ENCODE measurements at places on chromosomes 1 and 21.
A peak's percentile ranks its signal among the peaks of the same experiment; 100 is the strongest.

- peak; percentile 38 for DNase-seq
Measured at GRCh38 chr21:45405819-45406762, 1.1 kb downstream of the COL18A1 start.

- no peak for DNase-seq
Measured at GRCh38 chr1:34746785-34747637, 7.8 kb upstream of the GJB5 start.

DNA sequence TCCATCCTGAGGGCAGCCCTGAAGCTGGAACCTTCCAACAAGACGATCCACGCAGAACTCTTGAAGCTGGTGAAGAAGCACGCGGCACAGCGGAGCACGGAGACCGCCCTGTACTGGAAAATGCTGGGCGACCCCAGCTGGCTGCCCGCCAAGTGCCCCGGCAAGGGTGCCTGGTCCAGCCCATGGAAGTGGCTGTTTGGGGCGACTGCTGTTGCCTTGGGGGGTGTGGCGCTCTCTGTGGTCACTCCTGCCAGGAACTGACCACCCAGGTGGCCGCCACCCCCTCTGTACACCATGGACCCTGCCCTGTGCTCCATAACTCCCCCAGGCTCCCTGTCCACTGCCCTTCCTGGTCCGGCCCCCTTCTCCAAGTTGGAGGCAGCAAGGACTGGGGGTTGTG, 90.8 kb downstream of the PPP1R12B start:
- DNase-seq, result no peak

DNA sequence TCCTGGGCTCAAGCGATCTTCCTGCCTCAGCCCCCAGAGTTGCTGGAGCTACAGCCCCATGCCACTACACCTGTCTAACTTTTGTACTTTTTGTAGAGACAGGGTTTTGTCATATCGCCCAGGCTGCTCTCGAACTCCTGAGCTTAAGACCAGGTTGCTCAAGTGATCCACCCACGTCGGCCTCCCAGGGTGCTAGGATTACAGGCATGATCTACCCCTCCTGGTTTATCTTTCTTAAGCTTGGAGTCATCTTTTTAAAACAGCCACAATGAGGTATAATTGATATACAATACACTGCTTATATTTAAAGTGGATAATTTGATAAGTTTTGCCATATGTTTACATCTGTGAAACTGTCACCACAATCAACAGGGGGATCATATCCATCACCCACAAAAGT, 25.4 kb upstream of the WDR26 start:
- DNase-seq, result no peak

DNA sequence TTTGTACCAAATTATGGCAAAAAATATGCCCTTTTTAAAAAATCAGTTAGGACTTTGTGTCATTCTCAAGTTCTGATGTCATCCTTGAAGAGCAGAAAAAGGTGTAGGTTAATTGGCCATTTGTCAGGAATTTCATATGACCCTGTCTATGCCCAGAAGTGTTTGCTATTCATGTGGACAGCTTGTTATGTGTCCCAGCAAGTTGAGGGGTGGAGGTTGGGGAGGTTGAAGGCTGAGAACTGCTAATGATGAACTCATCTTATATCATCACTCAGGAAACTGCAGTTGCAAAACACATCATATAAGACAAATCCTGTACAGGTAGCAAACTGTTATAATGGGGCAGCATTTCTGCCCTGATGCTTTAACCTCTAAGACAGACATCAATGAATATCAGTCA, 106.5 kb downstream of the PHTF1 start:
- DNase-seq, result peak; percentile 89

- peak; percentile 21 for DNase-seq
Measured at GRCh38 chr1:77671836-77672235, 10.6 kb downstream of the ZZZ3 start.

DNA sequence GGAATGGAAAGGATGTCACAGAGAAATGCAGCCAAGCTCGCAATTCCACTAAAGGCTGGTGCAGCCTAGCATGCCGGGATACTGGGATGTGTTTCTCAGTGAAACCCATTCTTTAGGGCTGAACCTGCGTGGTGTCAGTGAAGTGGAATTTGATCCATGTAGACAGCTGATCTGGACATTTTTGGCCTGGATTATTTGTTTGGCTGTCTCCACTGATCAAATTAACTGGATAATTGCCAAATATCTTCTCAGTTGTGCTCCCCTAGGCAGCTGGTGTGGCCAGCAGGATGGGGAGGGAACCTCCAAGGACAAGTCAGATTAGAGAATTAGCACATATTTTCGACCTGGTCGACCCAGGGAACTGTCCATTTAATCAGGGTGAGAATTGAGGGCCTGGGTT, 318.4 kb downstream of the RPS6KC1 start:
- no peak for DNase-seq

GRCh38 chr1:200891774-200892157, 2.9 kb upstream of the INAVA start:
- DNase-seq, result no peak

GRCh38 chr1:98403963-98404480, 257.5 kb upstream of the SNX7 start:
- DNase-seq, result no peak

GRCh38 chr1:42469727-42470126, 6.6 kb downstream of the CCDC30 start:
- DNase-seq, result no peak

- no peak for DNase-seq
Measured at GRCh38 chr1:114901814-114902213, 47.2 kb downstream of the SYCP1 start.

DNA sequence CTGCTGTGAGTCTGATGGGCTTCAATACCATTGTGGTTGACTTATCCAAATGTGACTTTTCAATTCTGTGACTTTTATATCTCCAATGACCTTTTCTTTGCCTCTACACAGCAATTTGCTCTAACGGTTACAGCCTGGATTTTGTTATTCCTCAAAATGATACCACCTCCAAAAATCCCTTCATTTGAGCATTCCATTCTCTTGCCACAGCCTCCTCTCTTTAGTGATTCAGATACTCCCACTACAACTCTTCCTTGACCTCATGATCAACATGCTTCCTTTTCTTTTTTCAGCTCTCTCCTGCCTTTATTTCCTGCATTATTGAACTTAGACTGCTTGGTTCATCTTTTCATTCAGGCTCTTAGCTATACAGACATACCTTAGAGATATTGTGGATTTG, 16.6 kb upstream of the IL19 start:
- DNase-seq, result peak; percentile 9

DNA sequence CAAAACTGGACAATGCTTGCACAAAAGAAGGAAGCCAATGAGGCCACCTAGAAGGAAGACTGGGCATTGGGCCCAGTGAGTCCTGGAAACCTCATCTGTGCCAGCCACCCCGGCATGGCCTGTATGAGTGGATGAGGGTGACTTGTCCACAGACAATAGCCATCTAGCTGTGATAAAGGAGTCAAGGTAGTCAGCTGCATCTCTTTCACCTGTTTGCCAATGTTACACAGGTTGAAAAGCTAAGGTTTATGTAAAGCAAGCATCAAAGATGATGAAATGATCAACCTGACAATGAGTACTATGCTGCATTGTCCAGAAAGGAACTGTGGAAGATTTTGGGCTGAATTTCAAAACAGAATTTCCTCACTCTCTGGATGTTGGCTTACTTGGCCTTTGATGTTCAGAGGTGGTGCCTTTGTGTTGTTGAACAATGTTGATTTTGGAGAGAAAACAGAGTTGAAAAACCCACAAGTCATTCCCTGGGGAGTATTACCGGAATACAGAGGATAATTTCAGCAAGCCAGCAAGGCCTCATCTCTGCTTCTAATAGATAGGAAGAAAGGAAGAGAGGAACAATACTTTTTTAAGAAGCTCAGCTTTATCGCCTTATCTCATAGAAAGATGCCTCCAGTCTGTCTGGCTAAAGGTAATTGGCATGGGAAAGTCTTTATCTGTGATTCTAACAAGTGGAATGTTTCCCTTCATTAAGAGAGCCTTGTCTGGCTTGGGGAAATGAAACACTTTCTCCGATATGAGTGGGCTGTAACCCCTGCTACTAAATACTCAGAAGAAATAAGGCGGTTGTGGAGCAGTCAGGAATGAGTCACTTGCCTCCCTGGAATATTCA, 11.4 kb upstream of the SELE start:
- no peak for DNase-seq

GRCh38 chr1:146012703-146013558, 8.6 kb downstream of the HJV start:
- DNase-seq, result peak; percentile 65

DNA sequence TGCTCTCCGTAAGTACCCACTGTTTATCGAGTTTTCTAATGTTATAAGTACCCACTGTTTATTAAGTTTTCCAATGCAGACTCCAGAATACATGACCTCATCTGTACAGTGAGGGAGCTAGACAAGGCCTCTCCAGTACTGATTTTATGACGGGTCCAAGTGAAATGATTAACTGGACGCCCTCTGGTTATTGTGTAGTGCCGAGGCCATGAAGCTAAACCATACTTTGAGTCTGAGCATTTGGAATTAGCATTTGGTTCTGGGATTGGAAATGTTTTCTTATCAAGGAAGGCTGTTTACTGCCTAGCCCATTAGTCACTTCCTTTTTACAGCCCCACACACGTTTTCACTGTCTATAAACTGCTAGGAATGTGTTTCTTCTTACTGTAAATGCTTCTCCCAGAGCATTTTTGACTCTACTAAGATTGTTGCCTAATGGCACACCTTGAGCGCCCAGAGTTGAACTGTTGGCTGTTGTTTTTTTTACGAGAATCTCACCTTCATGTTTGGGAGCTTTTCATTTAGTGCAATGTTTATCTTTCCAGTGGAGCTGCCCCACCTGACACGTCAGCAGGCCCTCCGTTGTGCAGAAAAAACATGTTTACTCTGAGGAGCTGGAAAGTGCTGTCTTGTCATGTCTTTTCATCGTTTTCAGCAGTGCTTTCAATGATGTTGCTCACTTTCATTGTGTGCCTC, 26.9 kb downstream of the SPATA46 start:
- peak; percentile 77 for DNase-seq

DNA sequence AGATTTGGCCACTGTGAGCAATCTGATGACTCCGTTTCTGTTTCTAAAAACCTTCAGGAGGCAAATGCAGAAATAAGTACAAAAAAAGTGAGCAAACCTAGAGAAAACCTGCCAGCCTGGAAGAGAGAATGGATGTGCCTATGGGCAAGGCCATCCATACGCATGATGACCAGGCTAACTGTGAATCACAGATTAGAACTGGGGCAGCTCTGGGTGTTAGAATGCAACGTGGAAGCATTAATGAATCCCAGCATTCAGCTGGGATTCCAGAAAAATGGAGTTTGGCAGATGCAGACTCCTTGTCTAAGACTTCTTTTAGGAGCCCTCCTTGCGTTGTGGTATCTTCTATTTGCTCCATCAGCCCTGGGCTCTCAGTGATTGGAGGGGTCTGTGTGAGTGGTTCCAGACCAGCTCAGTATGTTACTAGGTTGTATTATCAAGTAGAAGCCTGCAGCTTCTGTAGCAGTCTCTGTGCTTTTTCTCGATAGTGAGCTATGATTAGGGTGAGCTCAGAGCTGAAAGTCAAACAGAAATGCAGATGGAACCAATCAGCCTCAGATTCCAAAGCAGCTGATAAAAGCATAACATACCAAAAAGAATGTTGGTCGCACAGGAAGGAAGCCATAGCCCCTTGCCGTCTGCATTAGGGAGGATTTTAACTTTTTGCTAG, 154.0 kb downstream of the PSMG1 start:
- DNase-seq, result no peak

DNA sequence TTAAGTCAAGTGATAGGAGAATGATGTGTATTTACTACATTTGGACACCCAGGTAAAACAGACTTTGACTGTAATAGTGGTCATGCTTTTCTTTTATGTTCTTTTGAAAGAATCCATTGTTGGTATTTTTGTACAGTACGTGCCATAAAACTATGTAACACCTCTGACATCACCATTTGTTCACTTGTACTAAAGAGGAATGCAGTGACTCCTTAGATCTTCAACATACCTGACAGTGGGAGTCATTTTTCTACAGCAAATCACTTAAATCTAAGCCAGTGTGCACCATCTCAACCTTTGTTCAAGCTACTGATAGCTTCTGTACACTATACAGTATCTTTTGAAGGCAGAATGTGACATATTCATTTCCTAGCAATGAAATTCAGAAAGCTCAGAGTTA, 6.3 kb upstream of the PLD5 start:
- DNase-seq, result peak; percentile 95

- DNase-seq, result peak; percentile 58
Measured at GRCh38 chr1:16032388-16033102, 10.7 kb downstream of the CLCNKA start.

DNA sequence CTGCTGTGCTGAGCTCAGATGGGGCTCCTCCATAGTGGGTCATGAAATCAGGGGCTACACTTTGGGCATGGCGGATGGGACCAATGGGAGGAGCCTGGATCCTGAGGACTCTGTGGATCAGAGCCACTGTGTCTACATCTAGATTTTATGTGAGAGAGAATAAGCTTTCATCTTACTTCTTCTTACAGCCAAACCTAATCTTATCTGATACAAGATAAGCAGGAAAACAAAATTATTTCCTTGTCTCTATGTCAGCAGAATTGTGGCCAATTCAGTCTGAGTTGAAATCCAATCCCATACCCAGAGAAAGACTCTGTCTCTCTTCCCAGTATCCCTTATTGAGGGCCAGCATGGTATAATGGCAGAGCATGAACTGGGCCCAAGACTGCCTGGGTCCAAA, 56.2 kb downstream of the KIF14 start:
- no peak for DNase-seq

DNA sequence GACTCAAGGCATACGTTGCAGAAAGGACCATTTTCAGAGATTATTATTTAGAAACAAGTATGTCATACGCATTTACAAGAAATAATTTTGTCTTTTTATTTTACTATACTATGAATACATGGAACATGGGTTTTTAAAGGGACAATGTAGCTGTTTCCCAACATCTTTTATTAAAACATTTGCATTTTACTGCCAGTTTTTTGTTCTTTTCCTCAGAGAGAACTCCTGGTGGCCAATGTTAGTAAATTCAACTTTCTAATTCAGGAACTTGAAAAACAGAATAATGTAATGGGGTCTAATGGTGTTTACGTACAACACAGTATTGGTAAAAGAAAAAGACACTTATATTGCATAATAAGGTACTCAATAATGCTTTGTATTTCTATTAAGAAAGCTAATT, 14.9 kb downstream of the PRDM2 start:
- no peak for DNase-seq

DNA sequence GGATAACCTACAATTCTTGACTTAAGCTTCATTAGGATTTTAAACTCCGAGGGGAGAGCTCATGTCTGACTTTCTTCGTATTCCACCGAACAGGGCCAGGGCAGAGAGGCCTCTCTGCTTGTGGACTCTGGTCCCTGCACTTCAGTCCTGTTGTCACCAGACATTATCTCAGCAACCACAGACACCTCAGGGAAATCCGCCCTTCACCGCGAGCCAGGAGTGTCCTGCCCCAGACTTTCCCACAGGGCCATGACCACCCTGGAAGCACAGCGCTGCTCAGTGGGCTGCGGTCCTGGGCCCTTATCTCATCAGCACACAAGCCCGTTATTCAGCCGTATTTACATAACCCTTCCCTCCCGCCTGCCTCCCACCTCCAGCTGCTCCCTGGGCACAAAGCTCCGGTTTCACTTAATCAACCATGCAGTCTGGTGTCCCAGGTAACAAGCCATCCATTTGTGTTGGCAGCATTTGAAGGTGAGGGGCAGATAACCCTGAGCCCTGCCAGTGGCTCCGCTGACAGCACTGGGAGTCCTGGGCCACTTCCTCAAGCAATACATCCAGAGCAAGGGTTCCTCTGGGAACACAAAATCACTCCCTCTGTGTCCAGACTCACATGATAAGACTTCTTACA, 122.8 kb upstream of the RAB4A start:
- no peak for DNase-seq

Data from mammary epithelial cell (primary cell).